Panc1 (cell line): ENCODE measurements at places on chromosomes 5 and 9. TPM values are rescaled to one million over a fixed set of nuclear protein-coding genes. Genes with fewer than 3 reads are reported as not detected.

Gene PDE6A
- total RNA-seq = 0.33 TPM

Gene ACTBL2
- not detected for total RNA-seq

Gene GABRA6
- not detected for total RNA-seq

Gene CLPTM1L
- 188 TPM for total RNA-seq

Gene ARHGAP26
- total RNA-seq = 65.5 TPM

Gene OCLN
- total RNA-seq = 102 TPM

DNA sequence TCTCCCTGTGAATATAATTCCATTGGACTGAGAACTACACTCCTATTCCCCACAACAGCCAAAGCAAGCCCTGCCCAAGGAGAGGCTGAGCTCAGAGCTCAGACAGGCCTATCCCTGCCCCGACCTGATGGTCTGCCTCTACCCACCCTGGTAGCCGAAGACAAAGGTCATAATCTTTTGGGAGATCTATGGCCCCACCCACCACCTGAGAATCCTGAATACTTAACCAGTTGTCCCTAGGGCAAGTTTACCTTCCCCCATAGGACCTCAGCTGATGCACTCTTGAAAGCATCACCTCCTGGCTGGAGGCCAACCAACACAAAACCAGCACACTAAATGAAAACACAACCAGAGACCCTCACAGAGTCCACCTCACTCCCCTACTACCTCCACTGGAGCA is 167.5 kb downstream of the PRR16 start:
- DNase-seq = no peak
- H3K27ac ChIP-seq = no peak overlapping the region
- no peaks in the 10 kb centered on the region for H3K27me3 ChIP-seq
- no peaks in the 10 kb centered on the region for H3K36me3 ChIP-seq

GRCh38 chr5:54778783-54779182 is 206.6 kb downstream of the ESM1 start:
- H3K4me1 ChIP-seq = no peaks in the 10 kb centered on the region
- no peak for DNase-seq
- H3K27me3 ChIP-seq = no peaks in the 10 kb centered on the region
- H3K27ac ChIP-seq = no peak overlapping the region
- H3K36me3 ChIP-seq = no peaks in the 10 kb centered on the region

- H3K4me1 ChIP-seq = peaks cover 3% of the 10 kb centered on the region; the same call in 1 of the 2 replicates
- no peak overlapping the region for H3K4me3 ChIP-seq
- H3K36me3 ChIP-seq = no peaks in the 10 kb centered on the region
- no peak overlapping the region for H3K27ac ChIP-seq
Measured at GRCh38 chr5:143664623-143665022, 147.3 kb upstream of the HMHB1 start.

DNA sequence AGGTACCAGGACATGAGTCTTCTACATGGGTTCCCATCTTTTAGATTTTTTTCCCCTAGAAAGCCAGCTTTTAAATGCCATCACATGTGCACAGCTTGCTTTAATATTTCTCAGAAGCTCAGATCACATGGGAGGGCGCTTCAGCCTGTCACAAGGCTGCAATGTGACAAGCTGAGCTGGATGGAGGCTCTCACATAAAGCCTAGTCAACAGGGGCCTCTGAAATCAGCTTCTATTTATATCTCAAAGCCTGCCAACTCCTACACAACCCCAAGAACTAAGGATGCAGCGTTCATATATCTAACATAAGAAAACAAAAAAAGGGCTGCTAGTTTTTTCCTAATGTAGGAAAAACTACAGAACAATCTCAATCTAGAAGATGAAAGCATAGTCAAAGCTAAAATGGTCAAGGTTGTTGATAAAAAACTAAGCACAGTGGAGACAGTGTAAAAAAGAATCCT is 2.3 kb downstream of the ZFAND5 start:
- H3K27ac ChIP-seq = peak overlapping the region; percentile 93
- H3K36me3 ChIP-seq = peaks cover 39% of the 10 kb centered on the region
- DNase-seq = peak; percentile 54
- peak overlapping the region; percentile 88 for H3K4me3 ChIP-seq
- no peaks in the 10 kb centered on the region for H3K27me3 ChIP-seq

- no peaks in the 10 kb centered on the region for H3K4me1 ChIP-seq
- H3K27me3 ChIP-seq = no peaks in the 10 kb centered on the region; the same call in 1 of the 2 replicates
- no peak overlapping the region for H3K27ac ChIP-seq
- no peak overlapping the region for H3K4me3 ChIP-seq
- H3K36me3 ChIP-seq = no peaks in the 10 kb centered on the region
Measured at GRCh38 chr5:157352756-157353340, 86.9 kb downstream of the CYFIP2 start.

GRCh38 chr5:60822285-60822556 is 21.8 kb downstream of the ELOVL7 start:
- no peak for DNase-seq
- H3K4me1 ChIP-seq = no peaks in the 10 kb centered on the region
- no peaks in the 10 kb centered on the region for H3K36me3 ChIP-seq
- no peak overlapping the region for H3K27ac ChIP-seq
- no peak overlapping the region for H3K4me3 ChIP-seq
- H3K27me3 ChIP-seq = no peaks in the 10 kb centered on the region

DNA sequence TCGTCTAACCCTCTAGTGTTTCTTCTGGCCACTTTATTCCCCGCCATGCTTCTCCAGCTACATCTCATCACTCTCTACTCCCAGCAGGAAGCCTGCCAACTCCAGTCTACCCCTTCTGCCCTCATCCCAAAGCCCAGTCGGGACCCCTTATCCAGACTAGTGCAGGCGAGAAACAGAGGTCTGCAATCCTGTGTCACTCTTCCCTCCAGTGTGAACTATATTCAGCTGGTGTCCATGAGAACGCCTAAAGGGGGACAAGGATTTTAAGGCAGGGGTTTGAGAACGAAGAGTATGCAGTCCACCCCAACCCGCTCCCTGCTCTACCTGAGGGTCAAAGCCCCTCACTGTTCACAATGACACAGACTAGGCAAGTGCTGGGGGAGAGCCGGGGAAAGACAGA is 41.7 kb upstream of the GABRP start:
- H3K27me3 ChIP-seq = peaks cover 4% of the 10 kb centered on the region; the same call in 1 of the 2 replicates
- H3K4me1 ChIP-seq = no peaks in the 10 kb centered on the region
- H3K27ac ChIP-seq = no peak overlapping the region
- H3K4me3 ChIP-seq = no peak overlapping the region

- no peak overlapping the region for H3K27ac ChIP-seq
- no peaks in the 10 kb centered on the region; the same call in 1 of the 2 replicates for H3K36me3 ChIP-seq
- no peak overlapping the region for H3K4me3 ChIP-seq
- H3K27me3 ChIP-seq = no peaks in the 10 kb centered on the region
Measured at GRCh38 chr5:128674837-128675446, 136.9 kb upstream of the FBN2 start.

GRCh38 chr9:136728548-136729123 is 14.1 kb downstream of the LCN10 start:
- H3K4me1 ChIP-seq = peaks cover 26% of the 10 kb centered on the region
- H3K36me3 ChIP-seq = peaks cover 14% of the 10 kb centered on the region
- H3K27ac ChIP-seq = peak overlapping the region; percentile 74

- H3K27ac ChIP-seq = peak overlapping the region; percentile 97
- H3K4me3 ChIP-seq = 0 out of 2 replicates have a peak overlapping the region, but pooled peaks have one; percentile 7
- peaks cover 21% of the 10 kb centered on the region for H3K4me1 ChIP-seq
- peak; percentile 51 for DNase-seq
- no peaks in the 10 kb centered on the region for H3K36me3 ChIP-seq
- H3K27me3 ChIP-seq = no peaks in the 10 kb centered on the region
Measured at GRCh38 chr9:88197781-88198340, 59.6 kb upstream of the SPATA31C2 start.

DNA sequence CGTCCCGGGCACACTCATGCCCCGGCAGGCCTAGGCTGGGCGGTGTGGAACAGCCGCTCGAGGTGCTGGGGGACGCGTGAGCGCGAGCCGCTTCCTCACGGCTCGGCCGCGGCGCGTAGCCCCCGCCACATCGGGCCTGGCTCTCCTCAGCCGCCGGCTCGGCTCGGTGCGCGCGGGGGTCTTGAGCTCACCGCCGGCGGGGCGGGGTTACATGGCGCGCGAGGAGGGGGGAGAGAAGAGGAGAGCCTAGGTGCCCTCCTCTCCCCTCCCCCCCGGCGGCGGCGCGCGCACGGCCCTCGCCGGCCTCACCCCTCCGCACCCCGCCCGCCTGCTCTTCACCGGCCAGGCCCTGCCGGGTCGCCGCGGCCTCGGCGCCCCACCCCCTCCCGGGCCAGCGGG is 7.7 kb downstream of the RANBP6 start:
- H3K4me1 ChIP-seq = no peaks in the 10 kb centered on the region
- no peak for DNase-seq
- no peaks in the 10 kb centered on the region for H3K36me3 ChIP-seq
- no peaks in the 10 kb centered on the region for H3K27me3 ChIP-seq

- H3K36me3 ChIP-seq = peaks cover 16% of the 10 kb centered on the region
- H3K4me3 ChIP-seq = no peak overlapping the region
- H3K27ac ChIP-seq = no peak overlapping the region
- DNase-seq = no peak
- no peaks in the 10 kb centered on the region; the same call in 1 of the 2 replicates for H3K4me1 ChIP-seq
Measured at GRCh38 chr9:96486386-96487028, 36.5 kb downstream of the HABP4 start.

DNA sequence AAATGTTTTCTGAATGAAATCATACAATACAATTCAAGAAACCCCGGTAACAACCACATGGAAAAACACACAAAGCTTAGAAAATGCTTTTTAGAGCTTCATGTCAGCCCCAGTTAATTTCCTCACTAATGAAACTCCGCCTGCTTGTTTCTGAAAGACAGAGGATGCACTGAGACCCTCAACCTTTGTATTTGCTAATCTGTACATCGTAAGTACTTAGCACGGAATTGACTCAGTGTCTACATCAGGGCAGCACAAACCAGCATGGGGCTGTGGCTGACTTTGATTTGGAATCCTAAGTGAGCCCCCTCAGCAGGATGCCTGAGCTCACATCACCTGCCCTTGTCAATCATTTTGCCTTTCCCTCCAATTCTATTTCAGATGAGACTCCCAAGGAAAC is 499.1 kb upstream of the MPDZ start:
- no peaks in the 10 kb centered on the region for H3K4me1 ChIP-seq
- no peak overlapping the region for H3K27ac ChIP-seq
- DNase-seq = no peak

DNA sequence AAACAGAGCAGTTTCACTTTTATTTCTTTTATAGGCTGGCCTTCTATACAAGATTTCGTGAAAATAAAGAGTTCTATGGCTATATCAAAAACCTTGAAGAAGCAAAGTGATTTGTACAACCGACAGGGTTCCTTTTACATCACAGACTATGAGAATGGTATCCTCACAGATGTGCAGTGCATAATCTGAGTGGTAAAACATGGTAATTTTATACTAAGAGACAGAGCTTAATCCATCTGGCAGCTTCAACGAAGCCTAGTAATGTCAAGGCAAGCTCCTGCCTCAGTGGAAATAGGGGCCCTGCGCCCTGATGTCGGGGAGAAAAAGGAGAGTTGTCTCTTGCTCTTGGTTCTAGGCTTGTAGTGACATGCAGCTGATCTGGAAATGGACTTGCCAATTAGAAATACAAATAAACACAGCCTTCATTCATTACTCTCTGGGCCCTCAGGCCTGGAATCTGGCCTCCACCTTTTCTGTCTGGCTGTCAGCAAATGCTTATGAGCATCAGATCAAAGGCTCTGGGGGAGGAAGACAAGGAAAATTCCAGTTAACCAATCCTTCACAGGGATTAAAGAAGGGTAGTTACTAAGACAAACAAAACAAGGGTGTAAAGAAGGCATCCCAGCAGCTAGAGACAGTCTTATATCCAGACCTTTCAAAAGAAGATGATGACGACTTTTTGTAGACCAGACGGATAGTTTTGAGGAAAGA is 33.6 kb upstream of the TRIM32 start:
- H3K4me3 ChIP-seq = no peak overlapping the region
- H3K27ac ChIP-seq = no peak overlapping the region
- no peaks in the 10 kb centered on the region; the same call in 1 of the 2 replicates for H3K4me1 ChIP-seq
- DNase-seq = no peak

GRCh38 chr9:133690081-133690561 is 48.0 kb downstream of the SARDH start:
- H3K36me3 ChIP-seq = no peaks in the 10 kb centered on the region
- no peaks in the 10 kb centered on the region for H3K27me3 ChIP-seq
- H3K27ac ChIP-seq = no peak overlapping the region
- DNase-seq = no peak
- no peak overlapping the region for H3K4me3 ChIP-seq

DNA sequence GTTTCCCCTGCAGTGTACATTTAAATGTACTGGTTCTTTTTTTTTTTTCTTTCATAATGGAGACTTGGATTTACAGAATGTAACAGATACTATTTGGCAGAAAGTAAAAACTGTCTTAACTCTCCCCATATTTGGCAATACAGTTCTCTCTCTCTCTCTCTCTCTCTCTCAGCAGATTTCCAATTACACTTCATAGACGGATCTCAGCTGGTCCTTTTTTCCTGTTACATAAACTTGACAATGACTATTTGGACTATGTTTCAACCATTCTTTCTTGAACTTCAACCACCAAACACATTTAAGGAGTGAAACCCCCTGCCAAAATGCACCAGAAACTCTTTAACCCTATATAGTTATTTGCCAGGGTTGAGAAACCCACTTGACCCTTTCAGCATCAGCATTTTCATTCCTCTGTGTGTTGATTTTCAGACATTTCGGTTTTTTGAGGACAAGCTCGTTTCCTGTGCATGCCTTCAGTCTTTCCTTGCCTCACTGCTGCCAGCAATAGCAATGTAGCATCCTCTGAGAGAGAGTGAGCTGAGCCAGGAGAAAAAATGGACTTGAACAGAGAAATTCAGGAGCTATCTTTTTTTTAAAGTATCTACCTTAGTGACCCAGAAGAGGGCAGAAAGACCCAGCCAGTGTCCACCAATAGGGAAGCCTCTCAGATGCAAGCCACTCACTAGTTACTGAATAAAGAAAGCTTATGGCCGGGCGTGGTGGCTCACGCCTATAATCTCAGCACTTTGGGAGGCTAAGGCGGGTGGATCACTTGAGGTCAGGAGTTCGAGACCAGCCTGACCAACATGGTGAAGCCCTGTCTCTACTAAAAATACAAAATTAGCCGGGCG is 26.0 kb upstream of the GNA14 start:
- H3K4me3 ChIP-seq = no peak overlapping the region
- H3K27me3 ChIP-seq = no peaks in the 10 kb centered on the region
- H3K36me3 ChIP-seq = no peaks in the 10 kb centered on the region
- no peaks in the 10 kb centered on the region for H3K4me1 ChIP-seq

GRCh38 chr5:142006363-142007236 is 6.2 kb downstream of the GNPDA1 start:
- H3K27me3 ChIP-seq = no peaks in the 10 kb centered on the region
- DNase-seq = no peak
- no peaks in the 10 kb centered on the region for H3K4me1 ChIP-seq
- no peak overlapping the region for H3K4me3 ChIP-seq
